Stimulated activated CD4-positive, alpha-beta T cell treated with anti-CD3 and anti-CD28 coated beads, Interleukin-2, amount 100 ng/mL, for 4 hours (primary cell): ENCODE measurements at places on chromosomes 2 and 18.

- no peak for DNase-seq
Measured at GRCh38 chr2:34980689-34981088, 1374.9 kb upstream of the CRIM1 start.

GRCh38 chr18:5879479-5879882 is 15.8 kb downstream of the TMEM200C start:
- DNase-seq, result no peak

- DNase-seq, result no peak
Measured at GRCh38 chr18:78725426-78725825, 254.2 kb upstream of the SALL3 start.

GRCh38 chr2:169771612-169772011 is 27.1 kb upstream of the SSB start:
- no peak for DNase-seq

- DNase-seq, result no peak
Measured at GRCh38 chr18:62312851-62313250, 12.3 kb upstream of the TNFRSF11A start.

- DNase-seq, result no peak
Measured at GRCh38 chr2:240451108-240451611, 15.7 kb downstream of the GPC1 start.

GRCh38 chr18:34364699-34365098 is 140.0 kb upstream of the NOL4 start:
- DNase-seq, result no peak

- no peak for DNase-seq
Measured at GRCh38 chr2:62814123-62814522, 108.6 kb downstream of the EHBP1 start.

GRCh38 chr2:88626171-88627054 is 851 bp downstream of the EIF2AK3 start:
- DNase-seq, result no peak

- no peak for DNase-seq
Measured at GRCh38 chr2:136167721-136168475, 49.9 kb upstream of the CXCR4 start.

- no peak for DNase-seq
Measured at GRCh38 chr2:124520953-124521352, 495.9 kb downstream of the CNTNAP5 start.

GRCh38 chr2:241363426-241363825 is 7.3 kb downstream of the FARP2 start:
- no peak for DNase-seq

- no peak for DNase-seq
Measured at GRCh38 chr2:215352602-215353001, 40.7 kb downstream of the ATIC start.

DNA sequence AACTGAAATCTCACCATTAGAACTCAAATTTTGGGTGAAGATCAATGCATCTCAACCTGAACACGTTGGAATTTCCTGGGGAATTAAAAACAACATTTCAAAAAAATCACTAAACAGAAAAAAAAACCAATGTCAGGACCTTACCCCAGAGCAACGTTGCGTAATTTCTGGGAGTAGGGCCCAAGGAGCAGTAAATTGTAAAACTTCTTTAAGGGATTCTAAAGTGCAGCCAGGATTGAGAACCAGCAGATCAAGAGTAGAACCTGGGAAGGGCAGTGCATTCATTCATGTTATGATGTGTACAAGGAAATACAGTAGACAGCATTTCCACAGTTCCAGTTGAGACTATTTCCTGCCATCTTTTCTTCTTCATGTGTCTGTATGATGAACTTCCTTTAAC is 56.9 kb downstream of the RHBDD1 start:
- DNase-seq, result no peak
